ENCODE measurements at places on chromosomes 6 and 20.

- DNase-seq, result no peak
Observed at GRCh38 chr6:54255886-54256285, 52.4 kb upstream of the TINAG start.

DNA sequence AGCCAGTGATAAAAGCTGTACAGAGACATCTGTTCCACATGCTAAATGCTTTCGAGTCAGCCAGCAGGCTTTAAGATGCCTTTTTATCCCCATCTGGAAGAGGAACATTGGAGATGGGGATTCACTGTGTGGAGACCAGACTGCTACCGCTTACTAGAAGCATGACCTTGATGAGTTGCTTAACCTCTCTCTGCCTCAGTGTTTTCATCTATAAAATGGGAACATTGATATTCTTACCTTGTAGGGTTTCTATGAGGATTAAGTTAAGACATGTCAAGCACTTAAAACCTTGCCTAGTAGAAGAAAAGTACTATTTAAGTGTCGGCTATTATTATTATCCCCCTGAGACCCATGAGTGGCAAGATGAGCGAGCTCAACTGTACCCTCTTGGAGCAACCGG, 165.3 kb upstream of the SNX9 start:
- DNase-seq, result no peak

DNA sequence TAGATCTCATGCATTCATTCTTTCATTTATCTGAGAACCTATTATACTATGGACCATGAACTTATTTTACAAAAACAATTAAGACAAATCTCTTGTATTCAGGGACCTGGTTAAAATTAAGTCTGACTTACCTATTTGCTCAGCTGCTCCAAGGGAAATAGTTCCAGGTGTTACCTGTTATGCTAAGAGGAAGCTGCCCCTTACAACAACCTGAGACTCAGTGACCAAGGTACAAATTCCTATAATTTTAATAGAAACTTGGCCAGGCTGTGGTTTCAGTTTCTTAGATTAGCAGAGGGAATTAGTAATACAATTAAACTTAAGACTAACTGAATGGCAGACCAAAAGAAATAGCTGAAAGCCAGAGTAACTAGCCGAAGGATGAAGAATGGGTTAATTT, 48.2 kb upstream of the GMPR start:
- DNase-seq, result peak; percentile 78

- peak; percentile 94 for DNase-seq
Observed at GRCh38 chr6:150088481-150089154, 19.7 kb upstream of the ULBP3 start.
